ENCODE measurements at places on chromosomes 12 and 14. TPM values are rescaled to one million over a fixed set of nuclear protein-coding genes. Genes with fewer than 3 reads are reported as not detected.

- no peak overlapping the region for H3K27ac ChIP-seq
- peaks cover 47% of the 10 kb centered on the region for H3K36me3 ChIP-seq
- H3K4me3 ChIP-seq, result no peak overlapping the region
- no peaks in the 10 kb centered on the region for H3K27me3 ChIP-seq
- H3K4me1 ChIP-seq, result no peaks in the 10 kb centered on the region
These were observed 8.3 kb downstream of the MVK start for GRCh38 chr12:109581856-109582255.

GRCh38 chr14:105765893-105766614 lies 239.7 kb downstream of the TMEM121 start:
- no peaks in the 10 kb centered on the region for H3K36me3 ChIP-seq
- DNase-seq, result no peak
- H3K27ac ChIP-seq, result no peak overlapping the region
- H3K4me1 ChIP-seq, result no peaks in the 10 kb centered on the region

DNA sequence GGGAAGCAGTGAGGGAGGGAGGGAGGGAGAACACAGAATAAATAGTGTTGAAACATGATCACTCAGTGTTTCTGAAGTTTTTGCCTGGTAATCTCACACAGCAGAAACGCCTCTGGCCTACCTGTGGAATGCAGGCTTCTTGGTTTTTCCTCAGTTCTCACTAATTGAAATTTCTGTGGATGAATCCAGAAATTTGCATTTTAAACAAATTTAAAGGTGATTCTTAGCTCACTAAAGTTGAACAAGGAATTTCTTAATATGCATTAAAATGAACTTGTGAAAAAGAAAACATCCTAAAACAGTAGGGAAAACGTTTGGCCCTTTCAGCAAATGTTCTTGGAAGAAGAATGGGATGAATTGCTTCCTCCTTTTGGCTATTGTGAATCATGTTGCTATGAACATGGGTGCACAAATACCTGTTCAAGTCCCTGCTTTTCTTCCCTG lies 1.4 kb downstream of the RNASE9 start:
- H3K36me3 ChIP-seq, result no peaks in the 10 kb centered on the region
- H3K4me3 ChIP-seq, result no peak overlapping the region
- H3K27ac ChIP-seq, result no peak overlapping the region
- DNase-seq, result no peak
- H3K27me3 ChIP-seq, result no peaks in the 10 kb centered on the region
- no peaks in the 10 kb centered on the region for H3K4me1 ChIP-seq

DNA sequence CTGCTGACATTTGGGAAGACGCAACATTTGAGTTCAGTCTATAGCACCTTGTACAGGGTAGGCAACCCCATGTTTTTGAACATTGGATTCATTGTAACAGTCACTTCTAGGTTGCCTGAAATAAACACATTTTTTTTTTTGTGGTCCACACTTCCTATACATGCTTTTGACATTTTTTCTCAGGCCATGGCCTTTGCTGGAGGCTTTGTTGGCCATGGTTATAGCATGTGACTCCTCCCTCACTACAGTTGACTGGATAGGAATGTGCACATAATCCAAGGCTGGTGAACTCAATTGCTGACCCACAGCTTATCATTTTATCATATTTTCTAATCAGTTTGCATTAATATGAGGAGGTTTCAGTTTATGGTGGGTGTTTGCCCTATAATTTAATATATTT lies 60.6 kb downstream of the TMEM117 start:
- H3K27ac ChIP-seq, result no peak overlapping the region
- no peak for DNase-seq
- no peaks in the 10 kb centered on the region for H3K4me1 ChIP-seq
- H3K4me3 ChIP-seq, result no peak overlapping the region
- no peaks in the 10 kb centered on the region for H3K27me3 ChIP-seq

DNA sequence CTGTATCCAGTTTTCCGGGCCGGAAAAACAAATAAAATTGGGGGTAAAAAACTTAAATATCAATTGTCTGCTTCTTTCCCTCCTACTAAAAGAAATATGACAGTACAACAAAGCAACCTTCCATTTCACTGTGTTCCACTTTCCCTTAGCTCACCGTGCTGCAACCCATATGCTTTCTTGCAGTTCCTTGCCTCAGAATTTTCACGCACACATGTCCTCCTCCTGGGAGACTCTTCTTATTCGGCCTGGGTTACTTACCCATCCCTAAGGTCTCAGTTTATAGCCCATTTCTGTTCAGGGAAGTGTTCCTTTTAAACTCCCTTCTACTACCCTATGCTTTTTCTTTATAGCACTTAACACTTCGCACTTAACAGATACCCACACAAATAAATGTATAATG lies 4.5 kb upstream of the MAGOHB start:
- DNase-seq, result no peak
- no peaks in the 10 kb centered on the region for H3K36me3 ChIP-seq
- no peak overlapping the region for H3K4me3 ChIP-seq
- H3K27ac ChIP-seq, result no peak overlapping the region

DNA sequence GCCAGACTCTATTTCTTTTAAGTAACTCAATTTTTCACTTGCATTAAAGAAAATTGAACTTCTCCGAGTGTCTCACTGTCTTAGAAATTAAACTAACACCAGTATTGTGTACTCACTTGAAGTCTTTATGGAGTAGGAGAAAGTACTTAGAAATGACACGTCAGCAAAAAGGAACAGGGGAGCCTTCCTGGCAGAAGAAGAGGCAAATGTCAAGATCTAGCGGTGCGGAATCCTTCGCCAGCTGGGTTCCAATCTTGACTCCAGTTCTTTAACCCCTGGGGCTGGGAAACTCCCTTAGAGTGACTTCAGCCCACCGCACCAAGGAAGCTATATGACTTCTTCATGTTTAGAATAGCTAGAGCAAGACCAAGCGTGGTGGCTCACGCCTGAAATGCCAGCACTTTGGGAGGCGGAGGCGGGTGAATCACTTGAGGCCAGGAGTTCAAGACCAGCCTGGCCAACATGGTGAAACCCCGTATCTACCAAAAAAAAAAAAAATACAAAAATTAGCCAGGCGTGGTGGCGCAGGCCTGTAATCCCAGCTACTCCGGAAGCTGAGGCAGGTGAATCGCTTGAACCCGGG lies 34.4 kb downstream of the WBP11 start:
- H3K36me3 ChIP-seq, result no peaks in the 10 kb centered on the region
- H3K27ac ChIP-seq, result peak overlapping the region; percentile 98
- DNase-seq, result peak; percentile 32

- H3K36me3 ChIP-seq, result no peaks in the 10 kb centered on the region
- DNase-seq, result peak; percentile 17
- no peak overlapping the region for H3K27ac ChIP-seq
- H3K4me3 ChIP-seq, result no peak overlapping the region
These were observed 1.8 kb downstream of the ZDHHC22 start for GRCh38 chr14:77139540-77140358.

IRAK3 gene
- total RNA-seq, result 47.8 TPM

All from lung (tissue), 17 donors.